Hepatocyte (in vitro differentiated cells): ENCODE measurements at places on chromosomes 5 and 9. TPM values are rescaled to one million over a fixed set of nuclear protein-coding genes. Genes with fewer than 3 reads are reported as not detected.

- no peak overlapping the region for H3K4me3 ChIP-seq
- H3K27me3 ChIP-seq = no peaks in the 10 kb centered on the region
- H3K27ac ChIP-seq = no peak overlapping the region
Measured at GRCh38 chr5:129051283-129051682, 43.3 kb upstream of the ISOC1 start.

DNA sequence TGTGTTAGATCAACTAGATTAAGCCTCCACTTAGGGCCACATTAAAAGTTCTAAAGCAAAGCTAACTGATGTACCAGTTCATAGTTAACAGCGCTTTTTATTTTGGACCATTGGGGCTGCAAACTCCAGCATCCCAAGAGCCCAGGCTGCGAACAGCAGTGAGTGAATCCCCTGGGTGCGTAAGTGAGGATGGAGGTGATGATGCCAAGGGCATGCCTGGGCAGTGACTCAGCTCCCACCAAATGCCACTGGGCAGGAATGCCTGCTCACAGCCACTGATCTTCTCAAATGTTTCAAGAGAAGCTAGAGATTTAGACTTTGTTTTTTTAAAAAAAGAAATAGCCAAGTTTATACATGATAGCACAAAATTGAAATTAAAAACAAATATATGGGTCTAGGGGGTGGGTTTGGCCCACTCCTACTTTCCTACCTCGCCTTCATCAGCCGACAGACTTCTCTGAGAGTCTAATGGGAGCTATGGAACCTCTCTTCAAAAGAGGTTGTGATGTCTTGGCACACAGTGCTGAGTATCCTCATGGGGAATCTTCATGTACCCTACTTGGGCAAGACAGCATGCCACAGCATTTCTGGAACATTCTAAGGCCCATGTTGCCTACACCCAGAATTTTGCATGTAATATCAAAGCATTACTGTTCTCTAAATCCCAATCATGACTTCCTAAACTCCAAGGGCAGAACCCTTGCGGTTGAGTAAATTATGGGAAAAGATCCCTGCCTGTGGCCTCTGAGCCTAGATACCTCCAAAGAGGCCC, 398.1 kb downstream of the EBF1 start:
- no peak overlapping the region for H3K4me3 ChIP-seq
- DNase-seq = no peak
- H3K27ac ChIP-seq = no peak overlapping the region
- H3K4me1 ChIP-seq = peaks cover 8% of the 10 kb centered on the region
- H3K36me3 ChIP-seq = no peaks in the 10 kb centered on the region
- H3K27me3 ChIP-seq = peaks cover 17% of the 10 kb centered on the region

Gene LOX
- 98.2 and 120 TPM in 2 replicates for total RNA-seq

- DNase-seq = no peak
- H3K27me3 ChIP-seq = no peaks in the 10 kb centered on the region
Measured at GRCh38 chr5:42791151-42791550, 20.5 kb downstream of the SELENOP start.

DNA sequence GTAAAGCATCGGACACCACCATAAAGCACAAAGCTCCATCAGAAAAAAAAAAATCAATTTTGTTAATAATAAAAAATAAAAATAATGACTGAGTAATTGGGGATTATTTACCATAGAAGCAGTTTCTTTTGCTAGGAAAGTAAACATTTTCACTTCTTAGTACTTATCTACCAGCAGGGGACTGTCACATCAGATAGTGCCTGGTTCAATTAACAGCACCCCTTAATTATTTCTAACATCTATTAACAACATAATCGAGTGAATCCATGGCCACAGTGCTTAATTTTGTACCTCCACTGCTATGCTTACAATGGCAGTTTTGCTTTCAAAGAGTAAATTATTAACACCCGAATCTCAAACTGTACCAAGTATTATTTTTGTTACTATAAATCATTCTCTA, 221.7 kb downstream of the SMARCA2 start:
- DNase-seq = no peak
- H3K36me3 ChIP-seq = no peaks in the 10 kb centered on the region
- no peak overlapping the region for H3K27ac ChIP-seq
- H3K4me3 ChIP-seq = no peak overlapping the region
- peaks cover 7% of the 10 kb centered on the region for H3K4me1 ChIP-seq

GRCh38 chr5:3320317-3320875, 275.2 kb upstream of the IRX1 start:
- H3K27ac ChIP-seq = no peak overlapping the region
- H3K36me3 ChIP-seq = no peaks in the 10 kb centered on the region
- no peaks in the 10 kb centered on the region for H3K27me3 ChIP-seq

DNA sequence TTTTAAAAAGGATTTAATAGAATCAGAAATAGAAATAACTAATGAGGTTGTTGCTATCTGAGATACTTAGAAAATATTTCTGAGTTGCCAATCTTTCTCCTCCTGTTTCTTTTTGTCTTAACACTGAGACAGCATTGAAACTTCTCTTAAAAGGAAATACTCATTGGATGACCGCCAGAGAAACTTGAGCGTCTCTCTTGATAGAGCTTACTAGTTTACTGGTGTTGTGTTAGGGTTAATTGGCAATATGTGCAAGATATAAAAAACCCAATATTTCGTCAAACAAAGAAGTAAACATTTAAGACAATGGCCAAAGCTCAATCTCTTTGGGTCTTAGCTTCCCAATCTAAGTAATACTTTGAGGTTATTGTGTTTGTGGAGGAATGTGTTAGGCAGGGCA, 176.4 kb upstream of the CHD1 start:
- H3K4me1 ChIP-seq = no peaks in the 10 kb centered on the region
- no peak overlapping the region for H3K27ac ChIP-seq
- H3K4me3 ChIP-seq = no peak overlapping the region
- no peak for DNase-seq
- H3K27me3 ChIP-seq = no peaks in the 10 kb centered on the region

Gene EMB
- 9.8 and 11.0 TPM in 2 replicates for total RNA-seq

Gene RPP25L
- total RNA-seq = 30.0 and 31.5 TPM in 2 replicates

DNA sequence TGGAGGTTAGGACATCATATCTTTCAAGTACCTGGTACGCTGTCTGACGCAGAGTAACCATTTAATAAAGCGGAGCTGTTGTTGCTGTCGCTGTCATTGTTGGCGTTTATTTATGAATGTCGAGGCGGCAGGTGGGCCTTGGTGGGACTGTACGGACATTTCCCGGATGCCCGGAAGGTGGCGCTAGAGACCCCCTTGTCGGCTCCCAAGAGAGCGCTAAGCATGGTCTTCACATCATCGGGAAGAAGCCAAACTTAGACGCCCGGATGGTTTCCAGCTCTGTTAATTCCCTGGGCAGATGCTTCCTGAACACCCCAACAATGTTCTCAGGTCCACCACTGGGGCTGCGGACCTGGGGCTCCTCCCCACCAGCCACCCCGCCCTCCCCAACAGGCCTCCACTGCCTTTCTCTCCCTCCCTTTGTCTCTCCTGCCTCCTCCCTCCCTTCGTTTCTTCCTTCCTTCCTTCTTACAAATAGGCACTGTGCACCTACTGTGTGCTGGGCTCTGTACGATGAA, 54.1 kb downstream of the DUSP1 start:
- H3K4me1 ChIP-seq = no peaks in the 10 kb centered on the region
- DNase-seq = peak; percentile 90
- no peaks in the 10 kb centered on the region for H3K36me3 ChIP-seq
- no peaks in the 10 kb centered on the region for H3K27me3 ChIP-seq
- H3K27ac ChIP-seq = no peak overlapping the region

GRCh38 chr9:76176171-76176570, 218.1 kb downstream of the RFK start:
- DNase-seq = no peak
- H3K27me3 ChIP-seq = no peaks in the 10 kb centered on the region
- no peak overlapping the region for H3K4me3 ChIP-seq
- peaks cover 6% of the 10 kb centered on the region for H3K4me1 ChIP-seq
- H3K27ac ChIP-seq = no peak overlapping the region

- no peaks in the 10 kb centered on the region for H3K36me3 ChIP-seq
- peak overlapping the region; percentile 7 for H3K27ac ChIP-seq
- H3K4me1 ChIP-seq = peaks cover 24% of the 10 kb centered on the region
Measured at GRCh38 chr5:115857057-115857479, 15.3 kb downstream of the AP3S1 start.

GRCh38 chr5:172941067-172941516, 18.1 kb upstream of the RPL26L1 start:
- H3K27ac ChIP-seq = no peak overlapping the region
- DNase-seq = no peak
- H3K4me1 ChIP-seq = no peaks in the 10 kb centered on the region
- H3K36me3 ChIP-seq = no peaks in the 10 kb centered on the region
- no peaks in the 10 kb centered on the region for H3K27me3 ChIP-seq

Gene THBS4
- total RNA-seq = 0.48 and 0.80 TPM in 2 replicates

DNA sequence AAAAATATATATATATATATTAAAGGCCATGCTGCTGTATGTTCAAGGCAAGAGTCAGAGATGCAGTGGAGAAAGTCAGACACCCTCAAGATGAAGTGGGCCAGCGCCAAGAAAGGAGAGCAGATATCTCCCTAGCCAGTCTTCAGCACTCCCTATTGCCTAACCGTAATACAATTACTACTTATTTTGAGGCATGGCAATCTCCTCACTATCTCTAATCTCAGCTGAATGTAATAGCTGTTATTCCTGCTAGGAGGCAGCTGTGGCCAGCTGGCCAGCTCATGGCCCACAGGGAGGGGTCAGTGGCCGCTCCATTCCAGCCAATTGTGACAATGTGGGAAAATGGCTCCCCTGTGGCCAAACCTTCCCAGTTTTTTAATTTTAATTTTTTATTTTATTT, 87.5 kb upstream of the FBXW11 start:
- no peaks in the 10 kb centered on the region for H3K36me3 ChIP-seq
- no peak overlapping the region for H3K27ac ChIP-seq
- no peak overlapping the region for H3K4me3 ChIP-seq
- no peak for DNase-seq
- H3K27me3 ChIP-seq = no peaks in the 10 kb centered on the region

GRCh38 chr5:54658010-54658409, 140.5 kb downstream of the SNX18 start:
- no peaks in the 10 kb centered on the region for H3K4me1 ChIP-seq
- DNase-seq = peak; percentile 56
- H3K27ac ChIP-seq = no peak overlapping the region
- H3K27me3 ChIP-seq = no peaks in the 10 kb centered on the region
- no peak overlapping the region for H3K4me3 ChIP-seq
- no peaks in the 10 kb centered on the region for H3K36me3 ChIP-seq

GRCh38 chr5:86011937-86012336, 605.8 kb upstream of the COX7C start:
- no peak for DNase-seq
- H3K4me3 ChIP-seq = no peak overlapping the region
- H3K4me1 ChIP-seq = no peaks in the 10 kb centered on the region
- no peaks in the 10 kb centered on the region for H3K27me3 ChIP-seq

DNA sequence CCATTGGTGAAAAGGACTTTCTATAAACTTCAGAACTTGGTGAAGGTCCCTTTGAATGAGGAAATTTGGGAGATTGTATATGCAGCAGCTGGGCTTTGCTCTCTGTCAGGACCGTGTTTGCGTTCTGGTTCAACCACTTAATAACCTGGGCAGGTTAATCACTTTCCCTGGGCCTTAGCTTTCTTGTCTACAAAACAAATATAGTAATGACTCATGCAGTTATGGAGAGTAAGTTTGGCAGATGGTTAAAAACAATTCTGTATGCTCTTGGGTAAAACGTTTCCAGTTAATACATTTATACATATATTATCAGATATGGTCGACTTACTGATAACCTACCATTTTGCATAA, 197.0 kb downstream of the ARHGEF28 start:
- DNase-seq = peak; percentile 34
- H3K4me1 ChIP-seq = peaks cover 11% of the 10 kb centered on the region
- H3K36me3 ChIP-seq = no peaks in the 10 kb centered on the region
- peak overlapping the region; percentile 36 for H3K27ac ChIP-seq

DNA sequence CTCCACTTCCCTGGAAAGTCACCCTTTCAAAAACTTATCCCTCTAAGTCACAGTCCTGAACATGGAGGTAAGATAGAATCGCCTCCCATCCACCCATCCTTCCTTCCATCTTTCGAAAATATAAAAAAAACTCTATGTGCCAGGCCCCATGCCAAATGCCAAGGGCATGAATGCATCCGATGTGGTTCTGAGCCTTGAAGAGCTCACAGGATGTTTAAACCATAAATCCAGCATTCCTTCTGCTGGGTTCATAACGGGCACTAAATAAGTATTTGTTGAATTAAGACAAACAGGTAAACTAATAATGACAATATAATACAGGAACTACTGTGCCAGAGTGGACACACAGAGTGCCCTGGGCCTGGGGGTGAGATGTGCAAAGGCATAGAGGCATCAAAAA, 147.3 kb downstream of the TTLL11 start:
- H3K36me3 ChIP-seq = no peaks in the 10 kb centered on the region
- no peak overlapping the region for H3K27ac ChIP-seq
- no peak for DNase-seq
- no peaks in the 10 kb centered on the region for H3K4me1 ChIP-seq

DNA sequence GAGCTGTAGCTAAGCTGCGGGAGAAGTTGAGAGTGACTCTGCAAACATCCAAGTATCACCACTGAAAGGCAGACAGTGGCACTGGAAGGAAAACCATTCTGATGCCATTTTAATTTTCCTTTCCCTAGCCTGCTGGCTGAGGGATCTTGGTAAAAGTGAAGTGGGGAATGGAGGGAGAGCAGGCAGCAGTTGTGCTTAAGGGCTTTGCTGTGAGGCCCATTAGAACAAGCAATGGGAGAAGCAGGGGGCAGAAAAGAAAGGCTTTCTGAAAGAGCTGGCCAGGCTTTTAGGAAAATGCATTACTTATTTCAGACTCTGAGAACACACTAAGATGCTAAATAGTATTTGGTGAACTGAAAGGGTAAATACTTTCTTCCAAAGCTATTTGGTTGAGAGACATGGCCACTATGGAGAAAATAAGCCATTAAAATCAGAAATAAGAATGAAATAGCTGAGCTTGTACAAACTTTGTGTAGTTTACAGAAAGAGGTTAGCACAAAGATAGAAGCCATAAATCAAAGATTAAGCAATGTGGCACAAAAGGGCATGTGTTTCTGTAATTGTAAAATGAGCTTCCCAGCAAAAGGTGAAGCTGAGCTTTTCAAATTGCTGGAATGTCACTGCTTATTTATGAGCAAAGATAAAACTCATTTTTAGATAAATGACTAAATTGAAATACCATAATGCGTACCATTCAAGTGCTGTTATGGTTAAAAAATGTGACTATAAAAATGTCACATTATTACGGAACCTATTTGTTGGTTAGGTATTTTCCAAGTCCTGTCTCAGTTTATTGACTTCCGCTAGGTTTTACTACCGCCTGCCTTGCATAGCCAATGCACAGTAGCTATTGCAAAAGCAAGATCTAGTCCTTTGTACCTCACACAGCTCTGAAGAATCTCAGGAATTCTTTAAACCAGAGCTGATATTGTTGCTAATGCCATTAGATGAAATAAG, 20.8 kb downstream of the SNCAIP start:
- no peaks in the 10 kb centered on the region for H3K36me3 ChIP-seq
- H3K27ac ChIP-seq = peak overlapping the region; percentile 54
- H3K27me3 ChIP-seq = no peaks in the 10 kb centered on the region
- peak; percentile 29 for DNase-seq
- H3K4me3 ChIP-seq = no peak overlapping the region

DNA sequence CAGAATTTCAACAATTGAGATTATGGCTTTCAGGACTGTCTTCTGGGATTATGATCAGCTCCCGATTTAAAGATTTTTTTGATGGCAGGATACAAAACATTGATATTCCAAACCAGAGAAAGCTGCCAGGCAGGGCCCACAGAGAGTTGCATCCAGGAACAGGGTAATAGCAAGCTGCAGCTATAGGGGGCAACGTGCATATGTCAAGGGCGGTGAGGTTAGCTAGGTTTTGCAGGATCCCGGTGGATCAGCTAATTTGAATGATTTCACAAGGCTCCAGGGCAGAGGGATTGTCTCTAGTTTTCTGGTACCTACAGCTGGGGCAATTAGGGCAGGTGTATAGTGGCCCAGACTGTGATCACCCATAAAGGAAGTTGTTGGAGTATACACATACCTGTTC, 339.4 kb downstream of the CHSY3 start:
- no peaks in the 10 kb centered on the region for H3K27me3 ChIP-seq
- H3K4me3 ChIP-seq = no peak overlapping the region
- no peaks in the 10 kb centered on the region for H3K36me3 ChIP-seq
- no peak for DNase-seq
- H3K27ac ChIP-seq = no peak overlapping the region
- H3K4me1 ChIP-seq = no peaks in the 10 kb centered on the region
